ENCODE measurements at places on chromosomes 16 and 17.

GRCh38 chr17:8873801-8874715 is 6.6 kb upstream of the PIK3R6 start:
- peak; percentile 19 for DNase-seq

DNA sequence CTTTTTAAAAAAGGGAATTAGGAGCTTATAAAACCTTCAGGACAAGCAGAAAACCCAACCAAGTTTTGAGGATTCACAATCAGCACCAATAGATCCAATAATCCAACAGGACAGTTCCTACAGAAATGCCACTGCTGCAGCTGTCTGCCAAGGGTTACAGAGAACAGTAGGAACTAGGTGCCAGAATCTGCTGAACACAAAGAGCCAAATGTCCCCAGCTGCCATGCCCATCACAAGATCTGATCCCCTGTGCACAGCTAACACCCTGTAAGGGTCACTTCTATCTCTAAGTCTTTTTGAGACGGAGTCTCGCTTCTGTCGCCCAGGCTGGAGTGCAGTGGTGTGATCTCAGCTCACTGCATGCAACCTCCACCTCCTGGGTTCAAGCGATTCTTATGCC is 262.3 kb downstream of the STX8 start:
- no peak for DNase-seq

GRCh38 chr16:63921737-63922295 is 1200.0 kb downstream of the CDH11 start:
- DNase-seq = no peak

DNA sequence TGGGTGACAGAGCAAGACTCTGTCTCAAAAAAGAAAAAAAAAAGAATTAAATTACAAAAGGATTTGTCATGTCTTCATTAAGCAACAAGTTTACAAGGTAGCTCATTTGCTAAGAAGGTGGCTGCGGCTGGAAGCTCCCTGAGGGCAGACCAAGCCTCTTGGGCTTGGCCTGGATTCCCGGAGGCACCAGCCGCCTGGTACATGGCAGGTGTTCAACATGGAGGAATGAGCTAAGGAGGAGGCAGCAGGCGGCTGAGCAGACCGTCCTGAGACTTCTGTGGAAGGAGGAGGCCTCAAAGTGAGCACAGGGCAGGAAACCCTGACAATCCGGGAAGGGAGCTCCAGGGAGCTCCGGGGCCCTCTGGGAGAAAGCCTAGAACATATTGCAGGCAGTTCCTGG is 3.2 kb upstream of the MYLK3 start:
- DNase-seq = no peak

- no peak for DNase-seq
Measured at GRCh38 chr16:68711421-68712139, 25.5 kb upstream of the CDH1 start.

- peak; percentile 57 for DNase-seq
Measured at GRCh38 chr17:81239714-81240555, 817 bp downstream of the NDUFAF8 start.

Measured in activated naive CD4-positive, alpha-beta T cell treated with anti-CD3 and anti-CD28 coated beads, Interleukin-2, amount 10 ng/mL, durations not matched to agents 7 days and 5 days (primary cell).